Hindlimb muscle (tissue), 1 donor: ENCODE measurements at places on chromosomes 5 and 9. TPM values are rescaled to one million over a fixed set of nuclear protein-coding genes. Genes with fewer than 3 reads are reported as not detected.

- DNase-seq = no peak
These were observed 686.7 kb downstream of the DTWD2 start for GRCh38 chr5:118301696-118302095.

- no peak for DNase-seq
These were observed 20.5 kb upstream of the PDCD1LG2 start for GRCh38 chr9:5489630-5490490.

GRCh38 chr9:128361296-128361985, 9.7 kb upstream of the URM1 start:
- DNase-seq = peak; percentile 38

GRCh38 chr9:111691672-111692329, 30.4 kb downstream of the GNG10 start:
- DNase-seq = peak; percentile 19

GRCh38 chr5:18102733-18103132, 468.5 kb downstream of the TAF11L14 start:
- no peak for DNase-seq

GRCh38 chr5:27854243-27854852, 816.0 kb upstream of the CDH9 start:
- no peak for DNase-seq

DNA sequence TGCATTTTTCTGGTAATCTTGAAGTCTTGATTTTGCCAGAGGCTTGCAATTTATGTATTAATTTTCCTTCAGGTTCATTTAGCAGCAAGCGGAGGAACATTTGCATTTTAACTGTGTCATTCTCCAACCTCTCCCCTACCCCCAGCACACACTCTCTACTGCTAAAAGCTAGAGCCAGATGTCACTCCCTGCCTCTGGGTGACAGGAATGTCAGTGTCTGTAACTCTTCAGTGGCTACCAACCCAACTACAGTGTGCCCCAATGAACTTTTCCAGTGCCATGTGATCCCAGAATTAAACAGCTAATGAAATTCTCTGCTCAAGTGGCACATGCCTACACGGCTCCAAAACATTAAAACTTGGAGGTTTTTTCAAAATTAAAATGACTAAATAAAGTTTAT, 260.3 kb downstream of the GOLPH3 start:
- no peak for DNase-seq

GRCh38 chr5:143004361-143005145, 234.4 kb downstream of the ARHGAP26 start:
- DNase-seq = no peak

GRCh38 chr5:89128906-89129625, 246.1 kb upstream of the MEF2C start:
- no peak for DNase-seq

GRCh38 chr5:110651507-110651906, 75.0 kb downstream of the TMEM232 start:
- no peak for DNase-seq

- no peak for DNase-seq
These were observed 124.1 kb downstream of the C9orf152 start for GRCh38 chr9:110083866-110084265.

DNA sequence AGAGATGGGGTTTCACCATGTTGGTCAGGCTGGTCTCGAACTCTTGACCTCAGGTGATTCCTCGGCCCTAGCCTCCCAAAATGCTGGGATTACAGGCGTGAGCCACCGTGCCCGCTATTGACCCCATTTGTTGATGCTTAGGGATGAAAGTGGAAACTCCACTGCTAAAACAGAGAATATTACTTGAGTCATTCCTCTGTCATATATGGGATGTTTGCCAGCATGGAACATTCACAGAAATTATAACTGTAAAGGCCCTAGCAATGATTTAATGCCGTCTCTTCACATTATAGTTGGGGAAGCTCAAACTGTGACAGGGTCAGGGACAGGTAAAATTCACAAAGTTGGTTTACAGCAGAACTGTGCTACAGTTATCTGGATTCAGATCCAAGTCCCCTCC, 94.5 kb downstream of the TMC1 start:
- no peak for DNase-seq

DNA sequence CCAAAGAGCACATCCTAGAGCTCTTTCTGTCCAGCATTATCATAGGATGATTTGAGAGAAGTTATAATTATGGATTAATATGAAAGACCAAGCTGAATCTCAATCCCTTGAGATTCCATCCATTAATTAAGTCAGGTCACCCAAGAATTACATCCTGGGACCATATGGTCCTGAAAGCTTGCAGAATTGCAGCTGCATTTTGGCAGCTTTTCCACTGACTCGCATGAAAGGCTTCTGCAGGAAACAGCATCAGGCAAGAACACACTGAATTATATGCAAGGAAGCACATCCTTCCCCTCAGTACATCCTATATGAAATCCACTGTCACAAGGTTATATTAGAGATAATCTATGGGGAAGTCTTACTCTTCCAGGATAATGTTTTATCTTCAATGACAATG, 109.1 kb upstream of the CTNND2 start:
- DNase-seq = no peak

- peak; percentile 18 for DNase-seq
These were observed 465.5 kb downstream of the DNAH5 start for GRCh38 chr5:13478831-13479465.

GRCh38 chr9:14479163-14479560, 165.2 kb upstream of the NFIB start:
- no peak for DNase-seq

GRCh38 chr9:9874270-9874669, 738.5 kb downstream of the PTPRD start:
- no peak for DNase-seq

DNA sequence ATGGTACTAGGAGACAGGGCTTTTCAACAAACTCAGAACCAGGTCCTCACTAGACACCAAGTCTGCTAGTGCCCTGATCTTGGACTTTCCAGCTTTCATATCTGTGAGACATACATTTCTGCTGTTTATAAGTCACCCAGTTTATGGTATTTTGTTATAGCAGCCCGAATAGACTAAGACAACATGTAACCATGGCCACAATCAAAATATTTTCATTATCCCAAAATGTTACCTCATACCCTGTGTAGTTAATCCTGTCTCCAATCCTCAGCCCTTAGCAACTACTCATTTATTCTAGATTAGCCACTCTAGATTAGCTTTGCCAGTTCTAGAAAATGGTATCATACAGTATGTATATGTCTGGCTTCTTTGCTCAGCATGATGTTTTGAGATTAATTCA, 6.3 kb upstream of the ATG10 start:
- DNase-seq = no peak

DNA sequence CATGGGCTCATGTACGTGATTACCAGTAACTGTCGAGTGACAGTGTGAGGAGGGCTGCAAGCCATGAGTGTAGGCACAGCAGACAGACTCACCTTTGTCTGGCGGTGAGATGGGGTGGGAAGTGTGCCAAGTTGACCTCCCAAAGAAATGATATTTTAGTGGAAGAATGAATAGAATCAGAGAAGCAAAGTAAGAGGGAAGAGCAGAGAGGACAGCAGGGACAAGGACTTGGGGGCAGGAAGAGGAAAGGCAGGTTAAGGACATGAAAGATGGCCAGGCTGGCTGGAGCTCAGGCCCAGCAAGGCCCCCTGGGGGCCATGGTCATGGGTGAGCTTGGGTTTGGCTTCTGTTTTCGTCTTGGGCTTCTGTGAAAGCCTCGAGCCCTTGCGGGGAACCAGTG, 20.2 kb downstream of the TGFBI start:
- DNase-seq = no peak

ITGA1 gene
- polyA plus RNA-seq = 21.6 TPM

PCDHA10 gene
- 0.25 TPM for polyA plus RNA-seq

GAPVD1 gene
- 21.2 TPM for polyA plus RNA-seq

CNTNAP3B gene
- polyA plus RNA-seq = 6.3 TPM

MYMK gene
- polyA plus RNA-seq = 82.7 TPM

CCNJL gene
- polyA plus RNA-seq = 6.3 TPM

CCDC187 gene
- 0.04 TPM for polyA plus RNA-seq

MEF2C gene
- polyA plus RNA-seq = 1,127 TPM

PCDHGA4 gene
- 1.6 TPM for polyA plus RNA-seq

MRPS30 gene
- 35.0 TPM for polyA plus RNA-seq
